ENCODE measurements at places on chromosomes 5 and 9.

DNA sequence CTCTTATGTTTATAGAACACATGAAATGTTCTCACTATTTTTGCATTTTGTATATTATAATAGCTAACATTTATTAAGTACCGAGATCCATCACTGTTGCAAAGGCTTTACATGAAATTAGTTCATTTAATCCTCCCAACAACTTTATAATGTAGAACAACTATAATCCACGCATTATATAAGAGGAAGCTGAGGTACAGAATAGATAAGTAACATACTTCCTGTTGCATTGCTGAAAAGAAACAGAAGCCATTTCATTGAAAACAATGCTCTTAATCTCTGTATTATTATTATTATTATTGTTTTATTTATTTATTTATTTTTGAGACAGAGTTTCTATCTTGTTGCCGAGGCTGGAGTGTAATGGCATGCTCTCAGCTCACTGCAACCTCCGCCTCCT lies 7.9 kb upstream of the INSYN2B start:
- no peak for DNase-seq

DNA sequence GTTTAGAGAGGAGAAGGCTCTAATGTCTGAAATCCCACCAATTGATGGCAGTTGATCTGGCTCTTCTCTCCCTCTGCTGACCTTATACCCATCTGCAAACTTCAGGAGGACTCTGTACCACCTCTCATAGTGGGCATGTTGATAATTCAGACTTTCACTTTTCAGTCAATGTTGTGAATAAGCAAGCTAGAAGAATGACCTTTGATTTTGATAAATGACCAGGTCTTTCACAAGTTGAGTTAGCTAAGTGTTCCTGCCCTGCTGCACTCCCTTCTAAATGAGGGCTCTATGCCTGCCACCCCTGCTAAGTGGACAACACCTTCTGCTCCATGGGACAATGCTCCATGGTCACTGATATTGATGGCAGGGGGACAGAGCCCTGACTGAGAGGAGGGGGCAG lies 74.7 kb downstream of the SPRY4 start:
- DNase-seq, result no peak

GRCh38 chr9:77471572-77471971 lies 176.6 kb downstream of the GNA14 start:
- DNase-seq, result no peak

DNA sequence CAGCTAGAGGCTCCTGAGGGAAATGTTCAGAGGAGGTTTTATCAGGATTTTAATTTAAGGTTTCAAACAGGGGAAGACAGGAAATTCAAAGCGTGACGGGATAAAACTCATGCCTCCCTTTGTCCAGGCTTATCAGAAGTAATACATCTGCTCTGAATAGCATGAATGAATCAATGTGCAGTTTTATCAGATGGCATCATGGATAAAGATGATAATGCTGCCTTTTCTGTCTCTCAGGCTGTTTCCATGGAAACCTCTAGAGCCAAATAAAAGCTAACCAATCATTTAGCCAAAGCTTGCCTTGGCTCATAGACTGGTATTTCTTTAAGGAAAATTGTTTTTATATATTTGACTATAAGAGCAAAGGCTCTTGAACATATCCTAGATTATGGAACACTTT lies 16.4 kb downstream of the MFAP3 start:
- DNase-seq, result no peak

- DNase-seq, result no peak
Observed at GRCh38 chr9:111857555-111858211, 38.9 kb upstream of the UGCG start.

DNA sequence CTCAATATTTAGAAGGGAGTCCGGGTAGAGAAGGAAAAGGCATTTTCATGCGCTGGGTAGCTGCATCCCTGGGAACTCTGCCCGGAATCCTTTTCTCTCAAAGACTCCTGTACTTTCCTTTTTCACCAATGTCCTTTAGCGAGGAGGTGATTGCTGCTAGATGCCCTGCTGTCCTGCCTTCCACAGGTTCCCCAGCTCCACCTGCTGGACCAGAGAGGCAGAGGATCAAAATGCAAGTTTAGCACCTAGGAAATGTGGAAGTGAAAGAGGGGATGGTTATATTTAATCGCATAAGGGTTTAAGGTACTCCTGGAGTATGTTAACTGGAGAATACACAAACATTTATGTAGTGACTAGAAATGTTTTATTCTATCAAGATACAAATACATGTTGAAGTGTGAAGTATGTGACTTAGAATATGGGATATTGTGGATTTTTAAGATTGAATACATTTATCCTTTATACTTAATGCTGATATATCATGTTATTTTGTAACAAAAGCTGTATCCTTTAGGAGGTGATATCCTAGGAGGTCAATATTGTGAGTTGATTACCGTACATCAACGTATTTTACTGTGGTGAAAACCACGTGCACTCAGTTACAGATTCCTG lies 145.7 kb downstream of the ARHGAP26 start:
- peak; percentile 57 for DNase-seq

DNA sequence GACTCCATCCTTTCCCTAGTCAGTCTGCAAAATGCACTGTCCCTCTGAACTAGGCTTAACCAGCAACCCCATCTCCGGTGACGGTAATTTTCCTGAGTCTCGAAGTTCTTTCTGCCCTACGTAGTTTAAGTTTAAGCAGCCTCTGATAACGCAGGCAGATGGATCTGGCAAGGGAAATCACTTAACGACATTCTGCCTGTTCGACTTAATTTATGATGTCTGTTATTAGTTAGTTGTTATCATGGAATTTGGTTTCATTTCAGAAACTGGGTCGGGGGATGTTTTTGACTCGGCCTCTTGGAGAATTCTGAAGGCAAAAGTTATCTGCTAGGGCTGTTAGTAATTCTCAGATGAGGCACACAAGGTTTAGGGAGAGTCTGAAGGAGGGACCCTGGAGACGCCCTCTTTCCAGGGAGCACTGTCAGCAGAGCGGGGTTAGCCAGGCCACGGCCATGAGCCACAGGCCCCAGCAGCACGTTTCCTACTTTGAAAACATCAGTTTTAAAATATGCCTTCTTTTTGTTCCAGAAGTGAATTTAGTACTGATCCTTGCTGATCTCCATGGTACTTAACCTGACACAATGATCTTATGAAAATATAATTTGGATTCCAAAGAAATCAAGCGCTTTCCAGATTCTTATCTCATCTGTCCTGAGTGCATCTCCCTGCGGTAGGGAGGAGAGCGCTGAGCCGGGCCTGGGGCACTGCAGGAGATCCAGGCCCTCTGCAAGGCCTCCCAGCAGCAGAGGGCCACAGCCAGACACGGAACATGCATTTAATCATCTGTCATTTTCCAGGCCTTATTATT lies 171.0 kb upstream of the OTULINL start:
- no peak for DNase-seq

GRCh38 chr5:27217155-27217956 lies 179.0 kb upstream of the CDH9 start:
- no peak for DNase-seq

GRCh38 chr5:131647048-131647769 lies 12.2 kb upstream of the RAPGEF6 start:
- peak; percentile 54 for DNase-seq

DNA sequence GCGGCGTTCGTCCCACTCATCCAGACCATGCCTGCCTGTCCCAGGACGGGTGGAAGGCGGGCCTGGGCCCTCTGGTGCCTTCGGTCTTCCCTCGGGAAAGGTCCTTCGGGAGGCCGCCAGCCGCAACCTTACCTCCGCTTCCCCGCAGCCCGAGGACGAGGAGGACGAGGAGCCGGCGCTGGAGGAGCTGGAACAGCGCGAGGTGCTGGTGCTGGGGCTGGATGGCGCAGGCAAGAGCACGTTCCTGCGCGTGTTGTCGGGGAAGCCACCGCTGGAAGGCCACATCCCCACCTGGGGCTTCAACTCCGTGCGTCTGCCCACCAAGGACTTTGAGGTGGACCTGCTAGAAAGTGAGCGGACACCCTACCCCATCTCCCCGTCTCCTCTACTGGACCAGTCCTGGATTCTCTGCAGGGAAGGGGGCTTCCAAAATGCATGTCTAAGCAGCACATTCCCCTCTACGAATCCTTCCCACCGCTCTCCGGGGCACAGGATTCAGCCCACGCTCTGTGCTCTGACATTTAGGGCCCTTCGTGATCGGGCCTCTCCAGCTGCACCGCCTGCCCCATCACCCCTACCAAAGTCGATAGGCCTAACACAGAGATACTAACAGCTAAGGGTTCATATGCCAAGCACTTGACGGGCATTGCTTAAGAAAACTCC lies 1.1 kb downstream of the ARL10 start:
- DNase-seq, result no peak

DNA sequence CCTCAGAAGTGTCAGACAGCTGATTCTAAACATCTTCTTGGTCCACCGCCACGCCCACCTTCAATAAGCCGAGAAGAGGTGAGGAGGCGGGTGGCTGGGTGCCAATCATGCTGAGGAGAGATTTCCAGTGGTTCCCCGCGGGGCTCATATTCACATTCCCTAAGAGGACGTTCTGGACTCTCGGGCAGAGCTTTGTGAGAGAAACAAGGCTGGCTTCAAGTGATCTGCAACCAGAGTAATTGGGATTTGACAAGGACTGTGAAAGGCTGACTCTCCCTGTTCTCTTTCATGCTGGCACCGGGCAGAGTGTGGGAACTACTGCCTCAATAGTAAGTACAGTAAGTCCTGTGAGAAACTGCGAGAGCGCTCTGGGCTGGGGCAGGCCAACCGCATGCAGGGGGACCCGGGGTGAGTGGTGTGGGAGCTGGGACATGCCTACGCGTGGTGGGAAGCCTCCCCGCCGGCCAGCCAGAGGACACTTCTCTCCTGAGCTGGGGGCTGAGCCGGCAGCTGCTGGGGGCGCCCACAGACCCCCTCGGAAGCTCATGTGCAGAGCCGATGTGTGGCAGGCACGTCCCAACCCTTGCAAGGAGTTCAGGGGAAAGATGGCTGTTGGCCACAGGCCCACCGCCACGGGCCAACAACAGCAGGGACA lies 110.9 kb downstream of the LIFR start:
- no peak for DNase-seq

- no peak for DNase-seq
Observed at GRCh38 chr5:143576711-143577484, 173.4 kb upstream of the NR3C1 start.

GRCh38 chr5:120790339-120790738 lies 326.2 kb downstream of the PRR16 start:
- no peak for DNase-seq

- DNase-seq, result no peak
Observed at GRCh38 chr9:134386951-134387831, 60.9 kb downstream of the RXRA start.

DNA sequence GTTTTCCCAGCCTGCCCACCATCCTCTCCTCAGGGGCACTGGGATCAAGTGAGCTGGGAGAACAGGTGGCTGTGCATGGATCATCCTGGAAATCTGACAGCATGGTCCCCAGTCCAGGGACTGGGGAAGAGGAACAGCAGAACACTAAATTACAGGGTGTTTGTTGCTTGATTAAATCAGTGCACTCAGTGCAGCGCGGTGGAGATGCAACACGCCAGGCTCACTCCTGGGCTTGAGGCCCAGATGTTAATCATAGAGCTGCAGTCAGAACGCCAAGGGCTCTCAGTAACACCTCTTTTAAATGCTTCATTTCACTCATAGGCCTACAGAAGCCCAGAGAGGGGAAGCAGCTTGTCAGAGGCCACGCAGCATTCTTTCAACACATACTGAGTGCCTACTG lies 14.2 kb upstream of the LARP1 start:
- no peak for DNase-seq

GRCh38 chr5:56066931-56067450 lies 72.2 kb upstream of the IL6ST start:
- no peak for DNase-seq

DNA sequence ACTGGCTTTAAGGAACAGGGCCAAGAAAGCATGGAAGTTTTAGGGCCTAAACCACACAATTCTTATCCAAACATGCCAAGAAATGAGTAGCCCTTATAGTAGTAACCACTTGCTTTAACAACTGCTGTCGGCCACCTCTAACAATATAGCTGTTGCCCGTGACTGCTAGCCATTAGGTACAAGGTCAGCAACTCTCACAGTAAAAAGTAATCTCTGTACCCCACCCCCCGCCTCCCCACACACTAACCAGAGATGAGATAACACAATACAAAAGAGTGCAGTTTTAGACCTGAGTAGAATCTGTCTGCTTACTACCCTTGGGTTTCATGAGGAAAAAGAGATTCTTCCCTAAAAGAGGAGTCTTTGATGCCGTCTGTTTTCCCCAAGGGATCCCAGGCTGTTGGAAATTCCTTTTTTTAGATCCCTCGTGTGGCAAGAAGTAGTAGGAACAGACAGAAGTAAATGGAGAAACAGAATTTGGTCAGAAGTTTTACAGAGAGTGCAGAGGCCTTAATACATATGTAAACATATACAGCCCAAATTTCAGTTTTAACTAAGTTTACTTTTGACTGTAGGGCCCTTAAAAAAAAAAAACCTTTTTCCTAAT lies 94.3 kb downstream of the WDR41 start:
- DNase-seq, result no peak

GRCh38 chr9:81312346-81312745 lies 377.0 kb downstream of the TLE1 start:
- no peak for DNase-seq

GRCh38 chr9:126508171-126508591 lies 105.5 kb upstream of the LMX1B start:
- DNase-seq, result no peak

DNA sequence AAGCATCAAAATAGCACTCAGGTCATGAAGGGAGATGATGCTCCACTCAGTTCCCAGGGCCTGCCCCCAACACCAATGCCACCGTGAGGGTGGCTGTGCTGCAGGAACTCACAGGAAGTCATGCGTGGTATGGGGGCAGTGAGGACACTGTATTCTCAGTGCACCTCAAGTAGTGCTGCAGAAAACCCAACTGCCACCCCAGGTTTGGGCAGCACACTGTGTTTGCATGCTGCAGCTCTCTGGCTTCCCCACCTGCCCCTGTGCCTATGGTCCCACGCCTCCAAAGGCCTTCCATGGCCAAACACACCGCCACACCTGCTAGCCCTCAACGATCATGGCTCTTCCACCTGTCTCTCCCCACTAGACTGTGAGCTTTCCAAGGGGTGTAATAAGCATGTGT lies 14.3 kb downstream of the LHFPL2 start:
- no peak for DNase-seq

GRCh38 chr5:79849061-79849460 lies 142.0 kb downstream of the MTX3 start:
- no peak for DNase-seq

DNA sequence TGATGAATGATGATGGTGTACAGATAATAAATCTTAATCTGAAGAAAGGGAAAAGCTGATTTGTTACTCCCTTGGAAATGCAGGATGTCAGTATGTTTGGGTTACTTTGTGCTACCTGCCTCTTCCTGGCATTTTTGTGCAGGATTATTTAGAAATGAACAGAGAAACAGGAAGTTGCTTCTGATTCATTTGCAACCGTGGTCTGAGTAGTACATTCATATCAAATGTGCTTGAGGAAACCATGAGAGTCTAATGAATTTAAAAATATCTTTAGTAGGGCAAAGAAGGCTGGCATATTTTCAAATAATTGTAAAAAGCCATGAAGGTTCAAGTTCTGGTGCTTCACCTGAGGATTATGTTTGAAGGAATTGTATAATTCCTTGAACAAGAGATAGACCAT lies 391.6 kb downstream of the TMEM161B start:
- peak; percentile 12 for DNase-seq
